T follicular helper cell (primary cell): ENCODE measurements at places on chromosomes 13 and 19.
A peak's percentile ranks its signal among the peaks of the same experiment; 100 is the strongest.

GRCh38 chr19:2474232-2475017, 1.5 kb upstream of the GADD45B start:
- DNase-seq: peak; percentile 71

GRCh38 chr13:48412881-48413351, at the start of gene LPAR6:
LPAR6 (minus strand) TSS chr13:48413113; CDS start chr13:48412423, 690 bp downstream.
- DNase-seq: no peak

DNA sequence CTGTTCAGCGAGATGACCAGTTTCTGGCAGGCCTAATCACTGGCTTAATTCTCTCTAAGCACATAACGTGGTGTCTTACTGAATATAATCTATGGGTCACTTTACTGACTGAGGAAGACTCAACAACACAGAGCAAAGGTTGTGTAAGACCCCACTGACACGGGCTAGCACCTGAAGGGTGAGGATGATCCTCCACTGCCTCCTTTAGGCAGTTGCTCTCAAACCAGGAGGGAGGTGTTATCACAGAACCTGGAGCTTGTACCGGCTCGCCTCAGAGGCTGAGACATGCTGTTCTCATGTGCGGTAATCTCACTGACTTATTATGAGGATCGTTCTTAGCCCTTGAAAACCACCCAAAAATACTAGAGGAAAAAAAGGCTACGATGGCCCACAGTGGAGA, 28.3 kb downstream of the RCBTB2 start:
- DNase-seq: no peak

GRCh38 chr13:80973721-80974120, 632.8 kb upstream of the SPRY2 start:
- DNase-seq: no peak

DNA sequence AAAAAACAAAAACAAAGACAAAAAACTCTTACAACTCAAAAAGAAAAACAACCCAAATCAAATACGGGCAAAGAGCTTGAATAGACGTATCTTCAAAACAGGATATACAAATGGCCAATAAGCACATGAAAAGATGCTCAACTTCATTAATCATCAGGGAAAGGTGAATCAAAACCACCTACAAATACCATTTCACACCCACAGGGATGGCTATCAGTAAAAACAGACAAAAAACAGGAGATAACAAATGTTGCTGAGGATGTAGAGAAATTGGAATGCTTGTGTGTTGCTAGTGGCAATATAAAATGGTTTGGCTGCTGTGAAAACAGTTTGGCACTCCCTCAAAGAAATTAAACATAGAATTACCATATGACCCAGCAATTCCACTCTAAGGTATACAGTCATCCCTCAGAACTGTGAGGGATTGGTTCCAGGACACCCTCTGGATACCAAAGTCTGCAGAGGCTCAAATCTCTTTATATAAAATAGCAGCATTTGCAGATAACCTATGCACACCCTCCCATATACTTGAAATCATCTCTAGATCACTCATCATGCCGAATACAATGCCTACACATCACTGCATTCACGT, 29.7 kb downstream of the MLLT1 start:
- DNase-seq: no peak

DNA sequence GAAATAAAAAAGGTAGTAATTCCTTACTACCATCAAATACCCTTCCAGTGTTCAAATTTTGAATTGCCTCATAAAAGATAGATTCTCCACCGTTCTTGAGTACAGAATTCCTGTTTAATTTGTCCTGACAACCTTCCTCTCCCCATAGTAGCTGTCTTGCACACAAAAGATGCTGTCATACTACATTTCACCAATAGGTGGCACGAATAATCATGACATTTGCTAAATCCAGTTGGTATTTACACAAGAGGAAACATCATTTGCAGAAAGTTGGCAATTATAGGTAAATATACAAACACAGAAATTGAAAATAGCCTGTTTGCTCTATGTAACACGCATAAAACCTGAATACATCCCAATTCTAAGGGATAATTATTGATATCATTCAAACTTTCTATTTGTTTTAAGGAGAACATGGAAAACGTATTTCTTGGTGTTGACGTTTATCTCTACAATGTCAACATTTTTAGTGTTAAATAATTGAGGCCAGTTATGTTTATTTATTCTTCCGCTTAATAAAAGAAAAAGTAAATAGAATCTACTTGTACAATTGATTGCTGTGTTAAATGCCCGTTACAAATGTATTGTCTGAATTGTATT, 58.3 kb upstream of the CLDN10 start:
- DNase-seq: no peak

GRCh38 chr13:71399631-71400215, 467.3 kb downstream of the DACH1 start:
- DNase-seq: no peak

DNA sequence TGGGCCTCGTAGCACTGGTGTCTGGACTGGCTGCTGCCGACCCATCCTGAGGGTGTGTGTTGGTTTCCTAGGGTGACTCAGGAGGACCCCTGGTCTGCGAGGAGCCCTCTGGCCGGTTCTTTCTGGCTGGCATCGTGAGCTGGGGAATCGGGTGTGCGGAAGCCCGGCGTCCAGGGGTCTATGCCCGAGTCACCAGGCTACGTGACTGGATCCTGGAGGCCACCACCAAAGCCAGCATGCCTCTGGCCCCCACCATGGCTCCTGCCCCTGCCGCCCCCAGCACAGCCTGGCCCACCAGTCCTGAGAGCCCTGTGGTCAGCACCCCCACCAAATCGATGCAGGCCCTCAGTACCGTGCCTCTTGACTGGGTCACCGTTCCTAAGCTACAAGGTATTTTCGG, 13.8 kb downstream of the TIMM13 start:
- DNase-seq: no peak

DNA sequence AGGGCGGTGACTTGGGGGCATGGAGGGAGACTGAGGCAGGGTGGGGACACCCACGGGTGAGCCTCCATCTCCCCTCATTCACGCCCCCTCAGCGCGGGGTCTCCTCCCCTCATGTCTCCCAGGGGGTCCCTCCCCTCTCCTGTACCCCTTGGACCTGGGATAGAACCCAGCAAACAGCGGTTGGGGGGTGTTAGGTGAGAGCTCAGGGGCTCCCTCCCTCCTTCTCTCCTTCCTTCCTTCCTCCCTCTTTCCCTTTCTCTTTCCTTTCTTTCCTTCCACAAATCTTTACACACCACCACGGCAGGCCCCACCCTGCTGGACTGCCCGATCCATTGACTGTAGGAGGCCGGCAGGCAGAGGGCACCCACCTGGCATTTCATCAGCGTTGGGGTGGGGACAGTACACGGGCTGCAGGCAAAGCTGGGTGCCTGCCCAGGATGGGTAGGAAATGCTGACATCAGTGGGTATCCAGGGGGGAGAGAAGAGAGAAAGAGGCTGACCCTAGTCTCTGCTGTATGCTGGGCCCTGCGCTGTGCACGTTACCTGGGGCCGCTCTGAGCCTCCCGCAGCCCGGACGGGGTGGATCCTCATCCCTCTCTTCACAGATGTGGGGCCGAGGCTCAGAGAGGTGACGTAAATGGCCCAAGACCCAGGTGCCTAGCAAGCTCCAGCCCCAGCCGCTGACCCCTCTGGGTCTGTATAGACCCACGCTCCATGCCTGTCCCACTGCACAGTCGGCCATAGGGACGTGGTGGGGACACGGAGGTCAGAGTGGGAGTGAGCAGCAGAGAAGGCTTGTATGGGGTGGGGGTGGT, 3.5 kb downstream of the SSC5D start:
- no peak for DNase-seq

GRCh38 chr13:95524264-95524901, 28.1 kb upstream of the CLDN10 start:
- DNase-seq: no peak

DNA sequence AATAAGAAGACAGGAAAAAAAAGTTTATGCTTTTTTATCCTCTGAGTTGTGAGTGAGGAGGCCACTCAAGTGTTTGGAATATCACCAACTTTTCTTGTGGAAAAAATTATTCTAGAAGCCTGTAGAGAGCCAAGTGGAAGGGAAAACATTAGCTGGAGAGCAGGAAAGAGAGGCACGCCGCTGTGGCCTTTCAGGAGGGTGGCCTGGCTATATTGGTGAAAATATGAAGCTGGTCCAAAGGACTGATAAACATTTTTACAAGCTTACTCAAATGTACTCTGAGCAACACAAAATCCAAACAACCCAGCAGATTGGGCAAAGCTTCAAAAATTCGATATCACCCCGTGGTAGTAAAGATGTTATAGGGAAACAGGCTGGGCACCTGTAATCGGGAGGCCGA, 2.3 kb upstream of the EIF3G start:
- no peak for DNase-seq

- no peak for DNase-seq
Measured at GRCh38 chr13:68645814-68646213, 1415.7 kb upstream of the PCDH9 start.

GRCh38 chr19:55090564-55090963, 14.9 kb downstream of the EPS8L1 start:
- DNase-seq: no peak

GRCh38 chr13:27352698-27353097, 71.7 kb upstream of the GTF3A start:
- no peak for DNase-seq

- no peak for DNase-seq
Measured at GRCh38 chr13:51052581-51052980, 58.5 kb downstream of the C13orf42 start.

- no peak for DNase-seq
Measured at GRCh38 chr13:51587372-51587771, 3.1 kb downstream of the WDFY2 start.

DNA sequence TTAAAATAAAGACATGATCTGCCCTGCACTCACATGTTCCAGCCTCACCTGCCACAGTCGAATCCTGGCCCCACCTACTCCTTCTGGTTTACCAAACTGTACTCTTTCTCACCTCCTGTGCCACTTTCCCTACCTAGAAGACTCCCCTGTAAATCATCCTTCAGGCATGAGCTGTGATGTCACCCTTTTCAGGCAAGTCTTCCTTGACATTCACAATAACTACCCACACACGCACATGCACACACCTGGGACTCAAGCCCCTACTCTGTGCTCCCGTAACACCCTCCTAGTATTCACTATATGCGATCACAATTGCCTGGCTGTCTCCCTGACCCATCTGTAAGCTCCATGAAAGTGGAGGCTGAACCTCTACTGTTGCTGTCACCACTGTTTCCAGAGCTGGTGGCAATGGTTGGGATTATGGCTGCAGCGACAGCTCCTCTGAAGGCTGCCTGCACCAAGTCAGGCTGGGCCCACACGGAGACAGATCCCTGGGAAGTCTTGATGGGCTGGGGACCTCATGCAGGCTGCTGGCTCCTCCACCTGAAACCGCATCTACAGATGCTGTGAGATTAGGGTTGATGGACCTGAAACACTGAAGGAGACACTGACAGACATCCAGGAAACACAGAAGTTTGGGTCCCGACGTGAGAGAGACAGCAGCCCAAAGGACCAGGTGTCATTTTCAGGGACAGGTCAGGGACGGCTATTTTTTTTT, 611.1 kb downstream of the UQCRFS1 start:
- DNase-seq: no peak

GRCh38 chr19:41626877-41627276, at the start of gene CEACAM4:
CEACAM4 (minus strand) TSS chr19:41627074; CDS start chr19:41626963, 111 bp downstream.
- no peak for DNase-seq
